ENCODE measurements at places on chromosomes 5 and 9. TPM values are rescaled to one million over a fixed set of nuclear protein-coding genes. Genes with fewer than 3 reads are reported as not detected.
A peak's percentile ranks its signal among the peaks of the same experiment; 100 is the strongest.

DNA sequence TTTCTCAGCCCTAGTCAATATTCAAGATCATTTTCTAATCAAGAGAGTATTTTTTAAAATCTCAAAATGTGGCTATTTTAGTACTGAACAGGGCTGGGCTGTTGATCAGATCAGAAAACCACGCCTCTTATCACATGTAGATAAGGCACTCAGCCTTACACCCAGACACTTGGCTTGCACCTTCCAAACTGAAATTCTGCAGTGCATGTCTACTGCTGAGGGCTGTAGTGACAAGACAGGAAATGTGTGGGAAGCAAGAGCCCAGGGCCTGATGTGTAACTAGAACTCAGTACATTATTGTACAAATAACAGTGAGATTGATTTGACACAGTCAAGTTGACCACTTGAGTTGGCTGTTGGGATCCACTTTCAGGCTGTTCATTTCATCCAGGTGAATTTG lies 48.6 kb downstream of the UBE2QL1 start:
- H3K4me3 ChIP-seq, result no peak overlapping the region
- no peaks in the 10 kb centered on the region for H3K27me3 ChIP-seq
- H3K36me3 ChIP-seq, result no peaks in the 10 kb centered on the region
- no peak overlapping the region for H3K27ac ChIP-seq
- H3K4me1 ChIP-seq, result no peaks in the 10 kb centered on the region

DNA sequence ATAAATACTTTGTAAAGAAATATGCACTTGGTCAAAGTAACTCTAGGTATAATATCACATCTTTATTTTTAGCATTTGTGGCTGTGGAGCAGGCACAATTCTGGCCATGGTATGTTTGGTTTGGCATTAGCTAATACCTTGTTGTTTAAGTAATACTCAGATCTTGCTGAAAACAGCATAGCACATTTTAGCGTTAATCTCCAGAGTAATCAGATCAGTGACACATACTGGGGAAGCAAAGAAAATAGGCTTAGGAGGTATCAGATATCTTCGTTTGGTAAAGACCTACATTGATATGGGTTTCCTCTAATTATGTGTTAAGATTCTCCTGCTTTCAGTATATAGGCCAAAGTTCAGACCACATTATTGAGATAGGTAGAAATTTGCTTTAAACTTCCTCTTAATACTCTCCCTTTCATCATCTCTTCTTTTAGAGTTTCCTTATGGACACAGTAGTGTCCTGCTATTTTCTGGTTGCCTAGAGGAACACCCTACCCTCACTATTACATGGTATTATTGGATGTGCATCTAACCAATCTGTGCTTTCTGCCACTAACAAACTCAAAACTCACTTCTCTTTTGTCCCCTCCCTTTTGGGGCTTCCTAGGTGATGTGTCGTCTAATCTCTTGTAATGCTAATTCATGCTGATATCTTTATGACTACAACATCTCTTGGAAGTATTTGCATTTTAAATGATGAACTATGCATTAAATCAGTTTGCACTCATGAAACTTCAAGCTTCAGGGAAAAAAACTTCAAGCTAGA lies 437.3 kb upstream of the ADAMTSL1 start:
- no peak overlapping the region for H3K4me3 ChIP-seq
- no peak for DNase-seq
- H3K36me3 ChIP-seq, result no peaks in the 10 kb centered on the region
- no peaks in the 10 kb centered on the region for H3K4me1 ChIP-seq
- no peaks in the 10 kb centered on the region for H3K27me3 ChIP-seq
- H3K27ac ChIP-seq, result no peak overlapping the region

DNA sequence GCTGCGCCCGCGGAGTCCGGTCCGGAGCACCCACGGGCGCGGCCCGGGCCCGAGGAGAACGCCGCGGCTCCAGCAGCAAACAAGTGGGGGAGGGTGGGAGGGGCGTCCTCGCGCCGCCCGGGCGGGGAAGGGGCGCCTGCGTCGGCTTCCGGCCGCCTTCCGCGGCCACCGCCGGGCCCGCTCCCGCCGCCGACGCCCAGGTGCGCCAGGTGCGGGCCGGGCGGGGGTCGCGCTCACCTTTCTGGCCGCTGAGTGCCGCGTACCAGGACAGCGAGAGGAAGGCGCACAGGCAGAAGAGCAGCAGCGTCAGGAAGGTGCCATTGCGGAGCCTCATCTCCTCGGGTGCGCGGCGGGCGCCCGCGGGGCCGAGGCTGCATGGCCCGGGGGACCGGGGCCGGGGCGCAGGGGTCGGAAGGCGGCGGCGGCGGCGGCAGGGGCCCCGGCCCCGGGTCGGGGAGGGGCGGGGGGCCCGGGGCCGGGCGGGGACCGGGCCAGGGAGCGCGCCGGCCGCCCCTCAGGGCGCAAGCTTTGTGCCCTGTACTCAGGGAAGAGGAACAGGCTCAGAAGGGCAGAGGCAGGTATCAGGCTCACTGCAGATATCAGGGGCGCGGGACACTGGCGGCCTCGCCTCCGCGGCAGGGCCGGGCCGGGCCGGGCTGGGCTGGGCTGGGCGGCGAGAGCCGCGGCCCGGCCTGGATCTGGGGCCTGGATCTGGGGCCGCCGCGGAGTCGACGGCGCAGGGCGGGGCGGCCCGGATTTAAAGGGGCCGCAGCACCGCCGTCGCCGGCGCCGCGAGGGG lies at the start of gene MGAT4B:
Gene MGAT4B, minus strand, starts transcription at position 617 of the 799 bp plus-strand sequence. Its CDS starts 283 bp downstream, at position 334.
- H3K4me1 ChIP-seq, result peaks cover 14% of the 10 kb centered on the region
- peak within 1 kb of the TSS; percentile 71 for H3K27ac ChIP-seq
- H3K27me3 ChIP-seq, result no peaks in the 10 kb centered on the region
- peaks cover 4% of the 10 kb centered on the region for H3K36me3 ChIP-seq
- peak within 1 kb of the TSS; percentile 82 for H3K4me3 ChIP-seq

DNA sequence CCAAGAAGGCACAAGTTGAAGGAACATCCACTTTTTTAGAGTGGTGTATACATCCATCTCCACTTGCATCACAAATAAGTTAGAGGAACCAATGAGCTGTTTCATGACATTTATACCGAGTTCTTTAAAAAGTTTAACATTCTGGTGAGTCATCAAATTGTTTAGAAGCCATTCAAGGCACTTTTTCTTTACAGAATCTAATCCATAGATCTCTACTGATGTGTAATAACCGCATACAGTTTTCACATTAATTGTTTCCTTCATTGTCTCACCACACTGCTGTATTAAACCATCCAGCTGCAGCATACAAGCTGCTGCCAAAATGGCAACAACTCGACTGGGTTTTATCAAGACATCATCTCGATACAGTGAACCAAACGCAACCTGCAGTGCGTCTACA lies 744 bp downstream of the GMCL2 start:
- no peak overlapping the region for H3K27ac ChIP-seq
- no peaks in the 10 kb centered on the region for H3K36me3 ChIP-seq
- H3K4me1 ChIP-seq, result no peaks in the 10 kb centered on the region

DNA sequence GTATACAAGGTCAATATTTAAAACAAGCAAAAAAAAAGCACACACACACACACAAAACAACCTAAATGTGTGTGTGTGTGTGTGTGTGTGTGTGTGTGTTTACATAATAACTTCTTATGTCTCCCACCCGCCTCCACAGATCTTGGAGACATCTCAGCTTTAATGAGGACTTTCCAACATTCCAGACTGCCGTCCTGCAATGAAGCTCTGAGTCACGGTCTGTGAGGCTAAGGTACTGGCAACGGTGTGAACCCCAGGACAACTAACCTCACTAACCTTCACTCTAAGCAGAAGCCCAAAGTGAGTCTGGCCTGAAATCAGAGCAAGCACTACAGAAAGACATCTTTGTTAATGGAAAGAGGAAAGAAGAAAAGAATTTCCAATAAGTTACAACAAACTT lies 22.3 kb downstream of the ZNF474 start:
- no peaks in the 10 kb centered on the region for H3K27me3 ChIP-seq
- peak; percentile 99 for DNase-seq
- H3K4me3 ChIP-seq, result no peak overlapping the region
- no peak overlapping the region for H3K27ac ChIP-seq
- no peaks in the 10 kb centered on the region for H3K36me3 ChIP-seq

- H3K4me1 ChIP-seq, result no peaks in the 10 kb centered on the region
- H3K36me3 ChIP-seq, result no peaks in the 10 kb centered on the region
- no peak overlapping the region for H3K27ac ChIP-seq
- DNase-seq, result no peak
Measured at GRCh38 chr5:137741718-137742117, 5.8 kb upstream of the KLHL3 start.

GRCh38 chr5:75678155-75678554 lies 39.1 kb downstream of the POC5 start:
- H3K27me3 ChIP-seq, result no peaks in the 10 kb centered on the region
- H3K27ac ChIP-seq, result no peak overlapping the region
- no peak for DNase-seq
- H3K36me3 ChIP-seq, result no peaks in the 10 kb centered on the region
- no peak overlapping the region for H3K4me3 ChIP-seq

GRCh38 chr5:40481241-40481640 lies 198.5 kb upstream of the PTGER4 start:
- H3K4me3 ChIP-seq, result no peak overlapping the region
- no peaks in the 10 kb centered on the region for H3K36me3 ChIP-seq
- DNase-seq, result no peak
- no peak overlapping the region for H3K27ac ChIP-seq
- no peaks in the 10 kb centered on the region for H3K27me3 ChIP-seq

GRCh38 chr9:85199866-85200495 lies 530.5 kb downstream of the NTRK2 start:
- H3K27ac ChIP-seq, result no peak overlapping the region
- no peaks in the 10 kb centered on the region for H3K27me3 ChIP-seq
- no peaks in the 10 kb centered on the region for H3K36me3 ChIP-seq
- no peak overlapping the region for H3K4me3 ChIP-seq
- H3K4me1 ChIP-seq, result no peaks in the 10 kb centered on the region
- no peak for DNase-seq

DNA sequence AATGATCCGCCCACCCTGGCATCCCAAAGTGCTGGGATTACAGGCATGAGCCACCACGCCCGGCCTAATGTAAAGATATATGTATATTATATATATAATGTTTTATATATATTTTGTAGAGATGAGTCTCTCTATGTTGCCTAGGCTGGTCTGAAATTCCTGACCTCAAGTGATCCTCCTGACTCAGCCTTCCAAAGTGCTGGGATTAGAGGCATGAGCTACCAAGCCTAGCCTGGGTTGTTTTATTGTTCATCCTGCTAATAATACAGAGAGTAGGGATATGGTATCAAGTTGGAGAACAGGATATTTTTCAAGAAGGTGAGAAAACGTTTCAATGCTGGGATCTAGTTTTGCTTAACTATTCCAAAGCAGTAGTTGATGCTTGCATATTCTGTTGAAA lies 2.9 kb downstream of the SEC24A start:
- no peak for DNase-seq
- H3K4me1 ChIP-seq, result no peaks in the 10 kb centered on the region
- H3K27ac ChIP-seq, result no peak overlapping the region
- H3K36me3 ChIP-seq, result no peaks in the 10 kb centered on the region

DNA sequence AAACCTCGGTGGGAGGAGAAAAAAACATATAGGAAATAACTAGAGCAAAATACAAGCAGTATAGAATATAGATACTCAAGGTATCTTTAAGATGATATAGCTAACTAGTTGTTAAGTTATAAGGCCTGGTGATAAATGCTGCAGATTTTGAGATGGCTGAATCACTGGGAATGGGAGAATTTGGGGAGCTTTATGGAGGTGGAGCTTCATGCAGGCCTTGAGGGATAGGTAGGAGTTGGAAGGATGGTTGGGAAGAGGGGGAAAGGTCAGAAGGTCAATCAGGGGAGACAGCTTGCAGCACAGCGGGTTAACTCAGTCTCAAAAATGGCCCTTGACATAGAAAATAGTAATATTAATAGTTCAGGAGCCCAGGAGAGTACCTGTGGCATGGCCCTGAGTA lies 34.8 kb downstream of the RAI14 start:
- H3K36me3 ChIP-seq, result peaks cover 7% of the 10 kb centered on the region
- H3K4me3 ChIP-seq, result no peak overlapping the region
- no peak for DNase-seq
- no peaks in the 10 kb centered on the region for H3K27me3 ChIP-seq
- H3K4me1 ChIP-seq, result peaks cover 6% of the 10 kb centered on the region
- no peak overlapping the region for H3K27ac ChIP-seq

GRCh38 chr5:141742866-141743851 lies 61.1 kb upstream of the ARAP3 start:
- peaks cover 11% of the 10 kb centered on the region for H3K27me3 ChIP-seq
- no peak overlapping the region for H3K4me3 ChIP-seq
- H3K27ac ChIP-seq, result no peak overlapping the region

Gene NEUROG1
- not detected for total RNA-seq

Gene MACROH2A1
- 191 TPM for total RNA-seq

Gene PCDHGA6
- total RNA-seq, result 4.8 TPM

Gene RCL1
- total RNA-seq, result 14.5 TPM

Gene TTC23L
- 0.33 TPM for total RNA-seq

Gene TOR2A
- total RNA-seq, result 3.6 TPM

Gene SOX30
- under 0.01 TPM for total RNA-seq

Gene UBAP1
- total RNA-seq, result 32.1 TPM
